HT1080 (cell line): ENCODE measurements at places on chromosomes 6 and 20. TPM values are rescaled to one million over a fixed set of nuclear protein-coding genes. Genes with fewer than 3 reads are reported as not detected.

JAG1 gene
- total RNA-seq: 42.8 and 43.6 TPM in 2 replicates

SYNE1 gene
- total RNA-seq: 15.6 and 20.8 TPM in 2 replicates

DNA sequence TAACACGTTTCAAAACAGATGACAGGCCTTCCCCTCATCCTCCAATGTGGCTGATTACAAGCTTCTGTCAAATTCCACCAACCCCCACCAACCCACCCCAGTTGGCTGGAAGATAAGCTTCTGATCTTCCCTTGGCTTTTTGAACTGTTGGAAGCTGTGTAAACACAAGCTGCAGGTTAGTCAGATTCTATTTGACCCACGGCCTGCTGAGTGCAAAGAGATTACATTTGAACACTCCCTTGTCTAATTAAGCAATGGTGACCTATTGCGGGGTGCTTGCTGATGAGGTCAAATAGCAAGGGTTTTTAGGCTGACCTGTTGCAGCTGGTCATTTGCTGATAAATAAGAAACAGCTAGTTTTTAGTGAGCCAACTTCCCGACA, 379.7 kb downstream of the BMP2 start:
- no peak for DNase-seq

CTCFL gene
- total RNA-seq: not detected in 2 replicates

DNA sequence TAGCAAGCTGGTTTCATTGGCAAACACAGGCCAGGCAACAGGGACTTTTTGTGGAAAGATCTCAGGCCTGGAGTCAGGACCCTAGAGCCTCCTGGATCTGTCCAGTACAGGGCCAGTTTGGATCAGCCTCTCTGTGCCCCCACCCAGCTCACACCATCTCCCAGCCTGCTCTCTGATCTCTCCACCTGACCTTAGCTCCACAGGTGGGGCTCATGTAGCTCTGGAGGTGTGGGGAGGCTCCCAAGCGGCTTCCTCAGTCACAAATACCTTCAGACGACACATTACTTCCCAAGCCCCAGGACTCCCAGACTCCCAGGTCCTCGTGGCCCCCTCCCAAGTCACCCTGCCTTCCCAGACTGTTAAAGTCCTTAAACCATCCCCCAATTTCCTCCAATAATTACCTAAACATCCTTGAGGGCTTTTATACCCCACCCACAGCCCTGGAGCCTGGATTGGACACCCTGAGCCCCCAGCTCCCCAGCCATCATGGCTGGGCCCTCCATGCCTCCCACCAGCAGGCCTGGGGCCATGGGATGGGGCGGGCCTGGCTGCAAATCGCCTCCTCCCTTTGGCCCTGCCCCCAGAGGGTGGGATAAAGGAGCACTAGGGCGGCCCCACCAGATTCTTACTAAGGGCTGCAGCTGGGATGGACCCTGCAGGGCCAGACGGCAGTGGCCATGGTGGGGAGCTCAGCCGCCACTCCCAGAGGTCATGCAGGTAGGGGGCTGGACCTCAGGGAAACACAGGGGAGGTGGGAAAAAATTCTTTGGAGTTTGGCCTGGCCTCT, 15.9 kb upstream of the FANCE start:
- no peak for DNase-seq

DNA sequence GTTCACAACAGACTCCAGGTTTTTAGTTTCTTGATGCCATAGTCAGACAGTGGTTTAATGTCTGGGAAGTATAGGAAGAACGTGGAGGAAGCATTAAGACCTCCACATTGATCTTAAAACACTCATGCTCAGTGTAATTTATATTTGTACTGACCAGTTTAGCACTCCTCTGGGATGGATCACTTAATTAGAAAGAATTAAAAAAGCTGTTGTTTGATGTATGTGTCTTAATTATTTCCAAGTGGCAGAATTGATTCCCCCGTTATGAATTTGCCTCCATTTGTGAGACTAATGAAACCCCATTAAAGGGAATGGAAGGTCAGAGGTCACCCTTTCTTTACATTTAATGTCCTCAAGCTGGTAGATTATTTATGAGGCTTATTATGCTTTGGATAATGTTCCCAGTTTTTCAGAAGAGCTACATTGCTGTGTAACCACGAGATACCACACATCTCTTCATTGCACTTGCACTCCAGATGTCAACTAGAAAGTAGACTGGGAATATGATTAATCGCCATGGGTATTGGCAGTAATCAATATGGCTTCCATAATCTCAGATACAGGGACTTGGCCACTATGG, 270.0 kb upstream of the JAG1 start:
- DNase-seq: no peak

GRCh38 chr6:113331021-113331420, 526.1 kb upstream of the MARCKS start:
- no peak for DNase-seq

- peak; percentile 46 for DNase-seq
Measured at GRCh38 chr20:38222231-38222922, 38.2 kb downstream of the KIAA1755 start.

DAAM2 gene
- 1.6 and 1.7 TPM in 2 replicates for total RNA-seq

TINAG gene
- not detected in 2 replicates for total RNA-seq

GRCh38 chr6:145406783-145407182, 328.5 kb downstream of the EPM2A start:
- no peak for DNase-seq

DNA sequence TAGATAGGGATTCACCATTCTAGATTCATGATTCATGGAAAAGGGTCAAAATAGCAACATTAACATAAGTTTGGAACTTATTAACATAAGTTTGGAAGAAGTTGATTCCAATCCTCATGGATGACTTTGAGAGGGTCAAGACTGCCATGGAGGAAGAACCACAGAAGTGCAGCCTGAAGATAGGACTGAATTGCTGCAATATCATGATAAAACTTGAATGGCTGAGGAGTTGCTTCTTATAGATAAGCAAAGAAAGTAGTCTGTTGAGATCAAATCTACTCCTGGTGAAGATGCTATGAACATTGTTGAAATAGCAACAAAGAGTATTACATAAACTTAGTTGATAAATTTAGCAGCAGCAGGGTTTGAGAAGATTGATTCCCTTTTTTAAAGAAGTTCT, 62.2 kb downstream of the GMDS start:
- DNase-seq: no peak

GRCh38 chr6:97947841-97948240, 664.8 kb upstream of the MMS22L start:
- DNase-seq: peak; percentile 94

DNA sequence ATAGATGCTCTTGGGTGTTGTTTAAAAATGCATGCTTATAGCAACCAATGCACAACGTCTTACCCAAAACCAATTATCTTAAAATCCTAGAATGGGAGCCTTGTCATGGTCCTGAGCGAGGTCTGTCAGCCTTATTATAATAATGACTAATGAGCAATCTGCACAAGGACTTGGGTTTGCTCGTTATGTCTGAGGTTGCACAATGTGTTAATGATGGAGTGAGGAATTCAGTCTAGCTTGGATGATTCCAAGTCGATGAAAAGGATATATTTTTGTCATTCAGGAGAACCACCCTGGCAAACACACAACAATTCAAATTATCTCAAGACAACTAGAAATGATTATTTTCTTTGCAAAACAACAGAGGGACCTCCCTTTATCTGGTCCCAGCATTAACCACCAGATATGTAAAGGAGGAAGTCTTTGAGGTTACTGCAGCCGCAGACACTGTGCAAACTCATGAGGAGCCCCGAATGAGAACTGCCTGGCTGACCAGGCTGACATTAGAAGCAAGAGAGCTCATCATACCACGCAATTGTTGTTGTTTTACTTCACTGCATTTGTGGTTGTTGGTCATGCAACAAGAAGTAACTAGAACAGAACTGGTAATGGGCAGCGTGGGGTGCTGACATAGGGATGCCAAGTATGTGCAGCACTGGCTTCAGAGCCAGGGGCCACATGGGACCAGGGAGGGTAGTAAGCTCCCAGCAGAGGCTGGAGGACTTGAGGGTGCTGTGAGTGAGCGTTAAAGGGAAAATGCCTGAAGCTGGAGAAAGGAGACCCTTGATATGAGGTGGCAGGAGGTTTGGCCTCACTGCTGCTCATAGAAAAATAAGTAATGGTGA, 488.3 kb downstream of the CDH26 start:
- DNase-seq: no peak

MUCL3 gene
- not detected in 2 replicates for total RNA-seq

VAPB gene
- total RNA-seq: 5.5 and 14.2 TPM in 2 replicates
